Fibroblast of gingiva (primary cell): ENCODE measurements at places on chromosomes 5 and 9.

- no peak for DNase-seq
These were observed 357.1 kb downstream of the TRIM32 start for GRCh38 chr9:117044241-117044640.

GRCh38 chr5:114118511-114118910 lies 243.4 kb upstream of the KCNN2 start:
- no peak for DNase-seq

- DNase-seq = peak; percentile 81
These were observed 65.6 kb downstream of the COL5A1 start for GRCh38 chr9:134707031-134707680.

- DNase-seq = no peak
These were observed 5.3 kb upstream of the OTP start for GRCh38 chr5:77643654-77644370.

DNA sequence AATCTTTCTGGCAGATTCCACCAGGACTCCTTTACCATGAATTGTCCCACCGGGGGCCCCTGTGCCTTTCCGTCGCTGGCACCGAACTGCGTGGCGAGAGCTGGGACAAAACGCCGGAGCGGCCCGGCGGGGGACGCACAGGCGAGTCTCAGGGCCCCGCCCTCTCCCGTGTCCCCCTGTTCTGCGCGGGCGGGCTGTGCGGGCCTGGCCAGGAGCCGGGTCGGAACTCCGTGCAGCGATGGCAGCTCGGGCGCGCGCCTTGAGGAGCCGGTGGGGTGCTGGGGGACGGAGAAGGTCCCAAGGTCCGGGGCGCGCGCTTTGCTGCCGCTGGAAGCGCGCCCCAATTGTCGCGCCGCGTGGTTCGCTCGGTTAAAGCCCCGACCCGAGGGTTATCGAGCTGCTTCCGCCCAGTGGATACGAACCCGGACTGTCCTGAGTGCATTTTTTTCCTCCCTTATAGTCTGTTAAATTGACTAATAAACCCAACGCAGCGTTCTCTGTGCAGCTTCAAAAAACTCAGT lies 125.3 kb downstream of the TMEM174 start:
- DNase-seq = no peak
